ENCODE measurements at places on chromosomes 2 and 18.

- DNase-seq: no peak
Observed at GRCh38 chr18:59646963-59647307, 50.3 kb downstream of the CCBE1 start.

DNA sequence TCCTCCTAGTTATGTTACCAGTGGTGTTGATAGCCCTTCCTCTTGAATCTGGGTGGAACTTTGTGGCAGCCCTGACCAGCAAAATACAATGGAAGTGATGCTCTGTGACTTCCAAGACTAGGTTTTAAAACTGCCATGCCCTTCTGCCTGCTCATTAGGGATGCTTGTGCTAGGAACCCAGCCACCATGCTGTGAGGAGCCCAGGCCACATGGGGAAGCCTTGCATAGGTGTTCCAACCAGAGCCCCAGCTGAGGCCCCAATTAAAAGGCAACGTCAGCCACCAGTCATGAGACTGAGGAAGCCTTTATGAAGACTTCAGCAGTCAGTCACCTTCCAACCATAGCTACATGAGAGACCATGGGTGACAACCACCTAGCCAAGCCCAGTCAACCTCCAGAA is 14.0 kb upstream of the MAPRE2 start:
- no peak for DNase-seq

GRCh38 chr2:112142525-112143078 is 4.4 kb downstream of the FBLN7 start:
- DNase-seq: no peak

GRCh38 chr2:140679752-140680151 is 1451.1 kb downstream of the LRP1B start:
- DNase-seq: no peak

DNA sequence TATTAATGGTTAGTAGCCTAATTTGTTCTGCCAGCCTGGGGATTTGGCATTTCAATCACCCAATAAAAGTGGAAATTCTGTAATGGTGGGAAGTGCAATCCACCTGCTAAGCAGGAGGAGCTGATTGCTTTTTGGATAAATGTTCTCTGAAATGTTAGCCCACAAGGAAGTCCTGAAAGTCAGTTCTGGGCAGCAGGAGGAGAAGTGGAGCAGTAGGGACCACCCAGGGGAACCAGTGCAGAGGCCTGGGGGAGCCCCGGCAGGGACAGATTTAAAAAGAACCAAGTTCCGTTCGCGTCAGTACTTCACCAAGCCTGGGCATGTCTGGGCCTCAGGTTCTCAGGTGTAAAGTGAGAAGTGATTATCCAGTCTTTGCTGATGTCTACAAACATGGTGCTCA is 248.5 kb upstream of the RAB6C start:
- DNase-seq: no peak

- no peak for DNase-seq
Observed at GRCh38 chr2:238994876-238995275, 147.0 kb downstream of the TWIST2 start.

DNA sequence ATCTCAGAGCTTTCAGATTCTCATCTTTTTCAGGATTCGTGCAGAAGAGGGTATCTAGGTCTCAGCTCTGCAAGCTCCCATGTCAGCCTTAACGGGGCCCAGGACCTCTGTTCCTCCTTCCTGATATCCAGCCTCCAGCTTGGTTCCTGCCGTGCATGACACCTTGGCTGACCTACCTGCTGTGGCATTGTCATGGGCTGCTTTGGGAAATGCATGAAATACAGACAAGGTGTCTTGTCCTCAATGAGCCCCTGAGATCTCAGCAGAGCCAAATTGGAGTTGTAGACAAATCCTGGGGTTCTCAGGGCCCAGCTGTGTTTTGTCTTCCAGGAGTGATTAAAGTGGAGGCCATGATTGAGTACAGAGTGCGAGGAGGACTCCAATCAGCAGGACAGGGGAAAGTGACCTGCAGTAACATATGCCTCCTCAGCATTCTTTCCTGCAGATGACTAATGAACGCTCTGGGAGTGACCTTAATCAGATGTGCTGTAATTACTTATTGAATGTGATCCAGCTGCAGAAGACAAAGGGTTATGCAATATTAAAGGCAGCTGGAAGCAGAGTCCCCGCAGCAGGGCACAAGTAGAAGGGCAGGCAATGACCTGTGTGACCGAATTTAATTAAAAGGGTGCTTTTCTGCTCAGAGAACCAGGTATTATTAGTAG is 141.1 kb downstream of the CCBE1 start:
- DNase-seq: no peak

- DNase-seq: peak; percentile 45
Observed at GRCh38 chr2:149313512-149313972, 16.8 kb upstream of the LYPD6 start.

DNA sequence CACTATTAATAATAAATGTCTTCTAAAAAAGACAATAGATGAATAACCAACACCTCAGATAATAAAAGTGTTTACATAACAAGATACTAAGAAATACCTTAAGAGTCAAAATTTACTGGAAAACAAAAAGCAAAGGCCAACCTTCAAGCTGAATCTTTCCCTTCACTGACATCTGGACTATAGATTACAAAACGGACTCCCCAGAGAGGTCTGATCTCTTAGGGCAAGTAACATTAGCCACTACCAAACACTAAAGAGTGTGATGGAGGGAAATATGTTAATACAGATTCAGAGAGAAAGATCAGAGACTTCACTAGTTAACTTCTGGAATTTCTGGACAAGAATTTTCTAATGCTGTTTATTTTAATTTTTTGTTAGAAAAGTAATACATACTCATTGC is 13.9 kb downstream of the CLASP1 start:
- DNase-seq: no peak

DNA sequence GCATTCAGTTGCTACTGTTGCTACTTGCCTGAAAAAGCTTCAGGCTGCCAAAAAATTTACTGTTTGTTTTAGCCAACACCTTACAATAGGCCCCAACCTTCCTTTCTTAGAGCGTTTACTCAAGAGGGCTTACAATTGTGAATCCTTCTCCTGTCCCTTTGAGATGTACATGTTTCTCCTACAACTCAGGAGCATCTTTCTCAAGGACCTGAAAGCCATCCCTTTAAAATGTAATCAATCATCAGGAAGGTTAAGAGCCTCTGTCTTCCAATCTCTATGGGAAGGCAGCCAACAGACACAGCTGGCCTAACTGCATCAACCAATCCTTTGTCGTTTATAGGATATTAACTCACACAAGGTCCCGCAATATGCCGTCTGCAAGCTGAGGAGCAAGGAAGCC is 3.4 kb upstream of the IER3IP1 start:
- DNase-seq: no peak

GRCh38 chr2:232543491-232543890 is 4.0 kb downstream of the CHRNG start:
- no peak for DNase-seq

DNA sequence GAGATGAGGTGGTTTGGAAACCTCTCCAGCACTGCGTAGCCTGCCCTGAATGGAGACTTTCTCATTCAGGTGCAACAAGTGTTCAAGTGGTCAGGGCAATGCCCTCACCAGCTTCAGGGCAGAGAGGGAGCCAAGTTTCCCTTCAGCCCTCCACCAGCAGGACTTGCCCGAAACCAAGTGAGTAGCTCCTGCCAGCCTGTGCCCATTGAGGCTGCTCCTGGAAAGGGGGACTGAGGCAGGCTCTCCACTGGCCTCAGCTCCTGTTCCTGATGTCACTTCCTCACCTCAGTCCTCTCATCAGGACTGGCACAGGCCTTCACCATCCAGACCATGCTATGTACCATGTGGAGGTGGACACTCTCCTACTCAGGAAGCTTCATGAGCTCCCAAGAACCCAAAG is 94.6 kb downstream of the CELF4 start:
- no peak for DNase-seq

- no peak for DNase-seq
Observed at GRCh38 chr18:21826196-21826595, 85.6 kb downstream of the MIB1 start.

GRCh38 chr2:195721042-195721441 is 64.0 kb downstream of the SLC39A10 start:
- no peak for DNase-seq

DNA sequence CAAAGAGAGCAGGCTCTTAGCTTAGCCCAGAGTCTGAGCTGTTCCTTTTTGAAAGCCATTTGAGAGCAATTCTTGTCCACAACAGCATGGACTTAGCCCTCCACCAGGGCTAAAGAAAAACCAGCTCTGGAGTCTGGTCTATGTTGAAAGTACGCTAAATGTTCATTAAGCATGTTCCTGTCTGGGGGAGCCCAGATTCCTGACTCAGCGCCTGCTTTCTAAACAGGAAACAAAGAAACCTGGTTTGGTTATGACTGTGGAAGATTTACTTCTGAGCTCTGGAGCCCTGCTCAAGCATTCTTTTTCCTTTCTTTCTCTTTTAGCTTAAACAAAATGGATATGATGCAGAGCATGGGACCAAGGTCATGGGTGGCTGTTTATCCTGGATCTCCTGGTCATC is 279.8 kb downstream of the RBM43 start:
- DNase-seq: no peak

- no peak for DNase-seq
Observed at GRCh38 chr2:112149866-112150435, 11.8 kb downstream of the FBLN7 start.

DNA sequence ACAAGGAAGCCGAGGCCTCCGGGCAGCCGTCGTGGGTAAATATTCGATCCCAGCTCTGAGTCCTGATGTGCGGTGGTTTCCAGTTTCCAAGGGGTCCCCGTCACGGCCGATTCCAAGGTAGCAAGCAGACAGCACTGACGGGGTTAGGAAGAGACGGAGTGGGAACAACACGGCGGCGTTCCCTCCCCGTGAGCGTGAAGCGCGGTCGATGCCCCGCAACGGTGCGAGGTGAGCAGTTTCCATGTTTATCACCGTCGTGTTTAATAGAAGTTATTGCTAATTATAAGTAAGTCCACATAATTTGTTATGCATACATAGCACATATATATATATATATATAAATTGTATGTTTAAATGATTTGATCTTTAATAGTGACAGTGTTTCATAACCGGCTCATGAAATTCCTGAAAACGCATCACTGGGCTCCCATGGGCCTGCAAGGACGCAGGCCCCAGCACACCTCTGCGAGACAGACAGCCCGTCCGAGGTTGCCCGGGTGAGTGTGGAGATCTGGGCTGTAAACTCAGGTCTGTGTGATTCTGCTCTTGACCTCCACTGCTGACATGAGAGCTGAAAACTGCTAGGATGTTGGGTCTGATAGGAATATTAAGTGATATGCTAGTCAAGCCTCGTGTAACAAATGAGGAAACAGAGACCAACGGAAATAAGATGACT is 243.5 kb upstream of the SALL3 start:
- DNase-seq: no peak

DNA sequence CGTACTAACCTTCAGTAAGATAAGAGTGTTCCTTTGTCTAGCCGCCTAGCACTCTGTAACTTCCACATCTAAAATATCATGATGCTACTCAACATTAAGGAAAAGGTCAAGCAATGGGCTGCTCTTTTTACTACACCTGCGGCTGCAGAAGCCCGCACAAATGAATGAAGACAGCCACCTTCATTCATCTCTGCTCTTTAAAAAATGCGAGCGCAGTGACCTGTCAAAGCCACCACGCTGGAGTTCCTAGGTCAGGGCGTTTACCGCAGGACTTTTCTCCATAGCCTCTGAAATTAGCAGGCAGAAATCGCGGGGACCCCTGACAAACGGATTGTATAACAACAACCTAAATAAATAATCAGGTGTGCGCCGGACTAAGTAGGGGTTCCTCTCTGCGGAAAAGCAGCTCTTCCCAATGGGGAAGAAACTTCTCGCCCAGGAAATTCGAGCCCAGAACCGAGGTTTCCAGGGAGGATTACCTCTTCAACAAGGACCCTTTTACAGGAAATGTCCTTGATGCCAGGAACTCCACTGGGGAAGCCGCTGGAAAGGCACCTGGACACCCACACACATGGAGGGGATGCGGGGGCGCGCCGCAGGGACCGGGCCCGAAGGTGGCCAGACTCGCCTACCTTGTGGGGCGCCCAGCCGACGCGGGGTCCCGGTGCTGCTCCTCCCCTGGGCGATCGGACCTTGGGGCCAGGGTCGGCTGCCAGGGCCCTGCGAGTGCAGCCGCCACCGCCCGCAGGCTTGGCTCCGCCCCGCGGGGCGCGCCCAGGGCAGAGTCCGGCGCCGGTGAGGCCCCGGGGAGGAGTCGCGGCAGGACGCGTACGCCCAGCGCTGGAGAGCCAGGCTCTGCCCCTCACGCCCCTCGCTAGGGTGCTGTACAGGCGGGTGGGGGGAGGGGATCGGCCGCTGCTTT is at the start of gene CCDC68:
CCDC68 (minus strand) TSS at position 758 of the 922 bp plus-strand sequence. CDS start 16,670 bp downstream, outside the sequence.
- DNase-seq: no peak

DNA sequence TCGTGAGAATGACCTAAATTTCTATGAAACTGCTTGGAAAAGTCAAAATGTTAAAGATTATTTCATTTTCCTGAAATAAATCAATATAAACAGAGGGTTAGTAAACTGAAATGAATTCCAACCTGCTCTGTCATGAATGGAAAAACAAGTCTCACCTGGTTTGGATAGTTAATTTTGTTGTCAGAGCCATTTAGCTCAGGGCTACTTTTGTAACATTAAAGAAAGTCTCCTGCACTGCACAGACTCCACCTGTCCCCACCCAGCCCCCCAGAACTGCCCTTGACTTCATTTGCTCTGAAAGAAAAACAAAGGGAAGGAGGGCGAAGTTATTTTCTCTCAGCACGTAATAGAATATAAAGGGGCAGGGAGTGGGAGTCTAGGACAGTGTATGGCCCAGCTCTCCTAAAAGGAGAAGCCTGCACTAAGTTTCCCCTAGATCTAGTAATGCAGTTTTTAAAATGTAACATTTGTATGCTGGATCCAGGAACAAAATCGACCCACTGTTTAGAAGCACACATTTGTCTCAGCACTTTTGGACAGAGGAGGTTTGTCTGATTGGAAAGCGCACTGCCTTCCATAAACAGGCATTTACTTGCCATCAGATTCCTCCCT is 54.2 kb upstream of the ACSL3 start:
- DNase-seq: no peak

Measured in Ammon's horn (tissue), 1 donor.